Fibroblast of skin of right biceps (primary cell): ENCODE measurements at places on chromosomes 5 and 9.

- DNase-seq = no peak
Observed at GRCh38 chr5:141877356-141878185, 639 bp downstream of the PCDH1 start.

- peak; percentile 78 for DNase-seq
Observed at GRCh38 chr5:142474431-142475094, 149.7 kb upstream of the SPRY4 start.

- peak; percentile 27 for DNase-seq
Observed at GRCh38 chr5:135887881-135888614, 7.6 kb downstream of the IL9 start.

DNA sequence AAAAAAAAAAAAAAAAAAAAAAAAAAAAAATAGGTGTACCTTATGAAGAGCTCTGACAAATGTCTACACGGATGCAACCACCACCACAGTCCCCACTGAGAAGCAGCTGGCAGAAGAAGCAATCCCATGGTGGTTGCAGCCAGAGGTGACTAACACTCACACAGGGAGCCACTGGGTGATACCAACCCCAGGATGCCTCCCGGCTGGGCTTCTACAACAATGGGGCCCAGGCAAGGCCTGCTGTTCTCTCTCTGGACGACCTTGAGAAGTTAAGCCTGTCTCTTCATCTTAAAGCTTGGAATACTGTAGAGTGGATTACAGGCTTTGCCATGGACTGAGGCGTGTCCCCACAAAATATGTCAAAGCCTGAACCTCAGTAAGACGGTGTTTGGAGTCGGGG is 104.1 kb downstream of the ROR2 start:
- no peak for DNase-seq

DNA sequence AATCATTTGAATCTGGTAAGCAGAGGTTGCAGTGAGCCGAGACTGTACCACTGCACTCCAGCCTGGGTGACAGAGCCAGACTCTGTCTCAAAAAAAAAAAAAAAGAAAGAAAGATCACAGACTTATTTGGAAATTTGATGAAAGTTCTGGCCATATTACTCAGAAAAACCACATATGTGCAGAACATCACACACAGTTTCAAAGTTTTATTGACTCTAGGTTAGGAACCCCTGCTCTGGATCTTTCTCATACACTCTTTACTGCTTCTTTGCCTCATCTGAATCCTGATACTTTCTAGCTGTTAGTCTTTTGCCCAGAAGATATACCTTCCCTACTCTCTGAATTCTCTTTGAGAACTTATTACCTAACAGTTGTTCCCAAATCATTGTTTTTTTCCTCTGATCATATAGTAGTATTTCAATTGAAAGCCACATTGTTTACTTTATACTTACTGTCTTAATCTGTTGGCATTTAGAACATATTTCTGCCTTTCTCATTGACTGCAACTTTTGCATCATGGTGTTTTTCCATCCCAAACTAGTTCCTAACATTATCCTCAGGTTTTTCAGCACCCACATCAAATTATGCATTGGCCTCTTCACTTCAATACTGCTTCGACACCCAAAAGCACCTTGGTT is 68.7 kb downstream of the LNPEP start:
- no peak for DNase-seq

GRCh38 chr9:106962615-106963363 is 99.8 kb downstream of the ZNF462 start:
- DNase-seq = peak; percentile 50
